ENCODE measurements at places on chromosomes 5 and 9.

DNA sequence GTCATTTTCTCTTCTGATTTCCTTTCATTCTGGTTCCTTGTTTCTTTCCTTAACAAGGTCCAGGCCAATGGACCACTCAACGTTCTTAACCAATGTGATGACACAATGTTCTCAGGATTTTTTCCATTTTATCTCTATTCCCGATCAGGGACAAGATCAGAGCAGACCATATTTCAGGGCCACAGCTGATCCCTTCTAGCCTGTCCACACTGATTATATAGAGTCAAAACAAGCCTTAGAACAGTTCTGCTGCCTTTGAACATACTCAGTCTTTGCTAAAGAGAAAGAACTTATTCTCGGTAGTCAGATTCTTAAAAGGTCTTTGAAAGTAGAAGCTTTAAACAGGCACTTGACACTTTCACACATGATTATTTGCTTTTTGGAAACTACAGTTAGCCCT, 188.4 kb downstream of the ADAMTSL1 start:
- DNase-seq = no peak

- no peak for DNase-seq
Measured at GRCh38 chr9:4828761-4829160, 36.0 kb downstream of the RCL1 start.

- DNase-seq = no peak
Measured at GRCh38 chr5:127084656-127085055, 11.4 kb upstream of the C5orf63 start.

DNA sequence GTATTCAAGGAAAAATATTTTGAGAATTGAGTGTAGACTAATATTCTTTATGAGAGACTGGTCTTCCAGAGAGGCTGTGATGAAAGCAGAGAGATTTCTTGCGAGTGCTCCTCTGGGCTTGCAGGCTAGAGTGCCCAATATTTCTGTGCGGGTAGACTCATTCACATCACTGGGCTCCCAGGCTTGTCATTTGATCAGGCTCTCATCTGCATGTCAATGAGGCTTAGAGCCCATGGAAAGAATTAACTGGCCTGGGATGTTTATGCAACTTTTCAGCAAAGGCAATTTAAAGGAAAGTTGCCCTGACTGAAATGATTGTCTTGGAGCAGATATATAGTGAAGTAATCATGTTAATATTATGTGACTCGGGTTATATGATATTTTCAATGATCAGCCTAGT, 42.3 kb downstream of the SNCAIP start:
- DNase-seq = no peak

DNA sequence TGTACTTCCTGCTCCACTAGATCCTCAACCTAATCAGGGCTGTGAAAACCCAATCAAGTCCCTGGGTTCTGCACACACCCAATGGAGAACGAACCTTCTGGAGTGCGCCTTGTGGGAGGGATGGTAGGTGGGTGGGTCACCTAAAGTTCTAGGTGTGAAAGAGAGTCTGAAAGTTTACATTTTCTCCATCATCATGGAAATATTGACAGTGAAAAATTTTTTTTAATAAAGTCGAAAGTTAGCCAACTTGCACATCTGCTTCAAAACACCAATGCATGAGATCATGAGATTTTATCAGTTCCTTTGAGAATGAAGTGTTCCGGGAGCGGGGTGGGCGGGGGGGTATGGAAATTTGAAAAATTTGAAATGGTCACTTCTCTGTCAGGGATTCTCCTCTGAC, 21.7 kb downstream of the TAF11L14 start:
- no peak for DNase-seq

DNA sequence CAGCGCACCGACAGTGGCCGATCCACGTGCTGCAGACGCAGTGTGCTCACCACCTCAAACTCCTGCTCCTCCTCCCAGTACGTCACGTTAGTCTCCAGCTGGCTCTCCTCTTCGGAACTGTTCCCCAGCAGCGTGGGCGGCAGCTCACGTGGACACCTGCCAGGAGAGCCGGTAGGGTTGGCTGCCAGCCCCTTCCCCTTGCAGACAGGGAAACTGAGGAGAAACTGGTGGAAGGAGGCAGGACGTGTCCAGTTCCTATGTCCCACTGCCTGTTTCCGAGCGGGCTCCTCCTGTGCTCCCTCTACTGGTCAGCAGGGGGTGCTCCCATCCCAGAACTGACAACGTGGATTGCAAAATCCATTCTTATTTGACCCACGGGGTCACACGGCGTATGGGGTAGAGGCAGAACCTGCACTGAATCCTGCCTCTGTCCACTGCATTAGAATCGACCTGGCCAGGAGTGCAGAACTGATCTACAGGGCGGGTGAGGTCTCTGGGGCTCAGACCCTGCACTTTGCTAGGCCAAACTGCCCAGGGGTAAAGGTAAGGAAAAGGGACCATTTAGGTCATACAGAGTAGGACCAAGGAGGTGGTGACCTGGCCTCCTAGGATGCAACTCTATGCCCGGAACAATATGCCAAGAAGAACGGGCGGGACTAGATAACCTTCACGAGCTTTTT, 25.7 kb downstream of the PDGFRB start:
- DNase-seq = peak; percentile 13

All from NCI-H1092 treated with DMSO at 0.1 percent for 48 hours (cell line).